Neural cell (in vitro differentiated cells): ENCODE measurements at places on chromosomes 2 and 18. TPM values are rescaled to one million over a fixed set of nuclear protein-coding genes. Genes with fewer than 3 reads are reported as not detected.

AFG3L2 gene
- polyA plus RNA-seq: 43.2 and 49.4 TPM in 2 replicates

TACR1 gene
- 0.60 and 0.78 TPM in 2 replicates for polyA plus RNA-seq

SPATA3 gene
- polyA plus RNA-seq: not detected in 2 replicates

CD28 gene
- polyA plus RNA-seq: not detected in 2 replicates

DAW1 gene
- 1.5 and 3.8 TPM in 2 replicates for polyA plus RNA-seq

AQP12B gene
- polyA plus RNA-seq: not detected in 2 replicates

STK17B gene
- 0.30 and 0.67 TPM in 2 replicates for polyA plus RNA-seq

MAL gene
- polyA plus RNA-seq: not detected in 2 replicates

TDRD15 gene
- polyA plus RNA-seq: not detected in 2 replicates
